ENCODE measurements at places on chromosomes 3 and 15. TPM values are rescaled to one million over a fixed set of nuclear protein-coding genes. Genes with fewer than 3 reads are reported as not detected.
A peak's percentile ranks its signal among the peaks of the same experiment; 100 is the strongest.

- DNase-seq = no peak
Measured at GRCh38 chr3:102483556-102483955, 48.7 kb downstream of the ZPLD1 start.

- DNase-seq = no peak
Measured at GRCh38 chr3:48926425-48927392, 8.1 kb downstream of the ARIH2 start.

DNA sequence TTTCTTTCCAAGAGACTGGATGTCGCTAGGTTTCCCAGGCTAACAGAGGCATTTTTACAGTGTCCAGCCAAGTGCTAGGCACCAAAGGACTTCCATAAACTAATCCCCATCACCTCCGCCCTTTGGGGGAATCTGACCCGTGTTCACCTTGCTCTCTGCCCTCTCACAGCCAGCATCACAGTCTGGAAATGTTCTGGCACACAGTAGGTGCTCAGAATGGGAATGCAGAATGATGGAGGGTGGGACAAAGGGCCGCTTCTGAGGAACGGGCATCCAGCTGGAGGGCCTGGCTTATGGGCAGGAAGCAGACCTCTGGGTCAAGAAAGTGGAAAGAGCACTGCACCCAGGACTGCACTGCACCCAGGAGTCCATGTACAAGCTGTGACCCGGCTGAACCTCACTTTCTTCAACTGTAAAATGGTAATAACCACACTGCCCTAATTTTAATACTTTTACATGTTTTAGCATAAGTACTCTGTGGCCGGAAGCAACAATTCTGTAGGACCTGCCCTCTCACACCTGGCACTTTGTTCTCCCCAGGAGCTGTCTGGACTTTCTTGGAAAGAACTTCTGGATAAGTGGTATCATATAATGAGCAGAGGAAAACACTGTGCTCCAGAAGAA lies 901 bp upstream of the NMB start:
- DNase-seq = peak; percentile 30

DNA sequence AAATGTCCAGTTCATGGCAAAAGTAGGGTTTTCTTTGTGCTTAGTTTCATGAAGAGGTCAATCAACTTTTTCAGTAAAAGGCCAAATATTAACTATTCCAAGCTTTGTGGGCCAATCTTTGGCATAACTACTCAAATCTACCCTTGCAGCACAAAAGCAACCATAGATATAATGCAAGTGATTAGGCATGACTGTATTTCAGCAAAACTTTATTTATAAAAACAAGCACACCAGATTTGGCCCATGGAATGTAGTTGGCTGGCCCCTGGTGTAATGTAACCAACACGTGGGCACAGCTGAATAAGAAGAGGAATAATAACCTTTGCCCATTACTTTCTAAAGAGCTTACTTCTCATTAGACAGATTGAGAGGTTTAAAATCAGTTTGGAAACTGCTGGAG lies 50.6 kb downstream of the CASR start:
- DNase-seq = no peak

- no peak for DNase-seq
Measured at GRCh38 chr3:17190353-17191078, 305.8 kb downstream of the PLCL2 start.

GRCh38 chr3:153396581-153396980 lies 234.6 kb downstream of the RAP2B start:
- DNase-seq = no peak

DNA sequence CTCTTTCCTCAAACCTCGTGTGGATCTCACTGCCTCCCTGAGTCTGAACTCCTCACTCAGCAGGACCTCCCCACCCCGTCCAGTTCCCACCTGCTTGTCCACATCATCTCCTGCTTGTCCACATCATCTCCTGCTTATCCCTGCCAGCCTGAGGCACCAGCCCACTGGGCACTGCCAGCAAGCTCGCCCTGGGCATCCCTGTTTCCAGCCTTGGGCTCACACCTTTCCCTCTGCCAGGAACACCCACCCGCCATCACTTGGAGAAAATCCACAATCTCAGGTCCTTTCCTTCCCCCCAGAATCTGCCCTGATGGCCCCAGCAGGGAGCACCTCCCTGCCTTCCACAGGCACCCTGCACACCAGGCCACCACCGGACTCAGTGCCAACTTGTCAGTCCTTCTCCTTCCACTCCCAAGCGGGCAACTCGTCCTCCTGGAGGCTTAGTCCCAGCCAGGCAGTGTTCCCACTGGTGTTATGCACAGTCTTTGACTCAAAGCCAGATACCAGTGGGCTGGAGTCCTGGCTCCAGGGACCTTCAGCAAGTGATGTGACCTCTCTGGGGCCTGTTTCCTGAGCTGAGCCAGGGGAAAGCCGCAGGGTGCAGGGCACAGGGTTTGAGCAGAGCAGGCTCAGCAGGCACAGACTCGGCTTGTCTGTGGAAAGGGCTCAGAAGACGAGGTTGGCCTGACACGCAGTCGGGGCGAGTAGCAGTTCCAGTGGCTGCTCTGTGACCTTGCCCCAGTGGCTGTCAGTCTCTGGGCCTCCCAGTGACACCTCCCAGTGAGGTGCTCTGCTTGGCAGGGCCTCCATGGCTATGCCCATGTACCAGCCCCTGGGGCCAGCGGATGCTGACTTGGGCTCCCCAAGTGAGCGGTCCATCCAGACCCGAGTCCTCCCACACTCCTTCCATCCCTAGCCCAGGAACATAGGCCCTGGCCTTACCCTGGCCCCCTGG lies 9.5 kb upstream of the MESP2 start:
- DNase-seq = no peak

DNA sequence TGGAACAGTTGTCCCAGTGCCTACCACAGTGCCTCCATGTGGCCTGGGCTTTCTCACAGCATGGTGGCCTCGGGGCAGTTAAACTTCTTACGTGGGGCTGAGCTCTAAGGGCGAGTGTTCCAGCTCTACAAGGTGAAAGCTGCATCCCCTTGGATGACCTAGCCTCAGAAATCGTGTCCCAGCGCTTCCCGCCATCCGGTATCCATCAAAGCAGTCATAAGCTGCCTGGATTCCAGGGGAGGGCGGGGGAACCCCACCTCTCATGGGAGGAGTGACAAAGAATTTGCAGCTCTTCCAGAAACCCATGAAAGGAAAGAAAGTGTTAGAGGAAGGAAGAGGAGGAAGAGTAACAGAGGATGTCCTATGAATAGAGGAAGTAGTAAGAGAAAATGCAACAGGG lies 45.8 kb upstream of the CCDC174 start:
- DNase-seq = no peak

DNA sequence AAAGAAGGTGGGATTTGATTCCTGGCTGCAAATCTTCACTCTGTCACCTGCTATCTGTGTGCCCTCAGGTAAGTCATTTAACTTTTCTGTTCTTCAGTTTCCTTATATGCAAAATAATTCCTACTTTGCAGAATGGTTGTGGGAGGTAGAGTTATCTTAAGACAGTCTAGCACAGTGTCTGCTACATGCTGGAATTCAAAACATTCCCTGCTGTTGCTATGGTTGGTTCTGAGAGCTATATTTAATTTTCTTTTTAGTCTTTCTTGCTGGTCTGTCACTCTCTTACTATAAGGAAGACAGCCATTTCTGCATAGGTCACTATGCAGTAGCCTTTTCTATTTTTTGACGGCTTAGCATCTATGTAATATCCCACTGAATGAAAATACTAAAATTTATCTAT lies 4.0 kb upstream of the ADPGK start:
- DNase-seq = no peak

Gene SPATA16
- total RNA-seq = not detected

Gene TMEM207
- total RNA-seq = not detected
